ENCODE measurements at places on chromosomes 2 and 18. TPM values are rescaled to one million over a fixed set of nuclear protein-coding genes. Genes with fewer than 3 reads are reported as not detected.

DNA sequence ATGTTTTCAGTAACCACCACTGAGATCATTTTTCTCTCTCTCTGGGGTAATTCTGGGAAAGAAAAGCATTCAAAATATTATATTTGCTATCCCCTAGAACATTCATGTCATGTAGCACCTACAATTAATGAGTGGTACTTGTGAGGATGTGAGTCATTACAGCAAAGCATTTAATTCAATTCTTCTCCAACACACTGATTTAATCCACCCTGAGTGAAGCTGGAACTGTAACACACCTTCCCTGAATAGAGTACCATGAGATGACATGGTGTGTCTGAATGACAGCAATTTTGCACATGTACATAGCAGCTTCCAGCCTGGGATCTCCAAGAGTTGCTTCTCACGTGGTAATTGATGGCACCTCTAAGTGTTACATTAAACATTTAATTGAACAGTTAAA lies 207.1 kb upstream of the SLC14A2 start:
- no peaks in the 10 kb centered on the region for H3K4me1 ChIP-seq
- no peak overlapping the region for H3K4me3 ChIP-seq
- no peak for DNase-seq
- no peak overlapping the region for H3K27ac ChIP-seq
- no peaks in the 10 kb centered on the region for H3K36me3 ChIP-seq

DNA sequence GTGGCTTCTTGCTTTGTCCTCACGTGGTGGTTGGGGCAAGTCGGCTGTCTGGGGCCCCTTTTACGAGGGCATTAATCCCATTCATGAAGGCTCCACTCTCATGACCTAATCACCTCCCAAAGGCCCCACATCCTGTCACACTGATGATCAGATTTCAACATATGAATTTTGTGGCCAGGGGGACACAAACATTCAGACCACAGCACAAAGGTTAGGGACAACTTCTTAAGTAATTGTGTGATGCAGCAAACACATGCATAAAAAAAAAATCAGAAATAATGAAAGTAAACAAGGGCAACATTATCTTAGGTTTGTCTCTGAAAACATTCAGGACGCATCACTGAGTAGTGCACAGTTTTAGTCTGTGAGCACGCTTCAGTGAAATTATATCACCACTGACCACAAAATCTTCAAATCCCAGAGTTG lies 54.2 kb upstream of the FRZB start:
- DNase-seq = no peak
- H3K36me3 ChIP-seq = peaks cover 62% of the 10 kb centered on the region
- no peak overlapping the region for H3K27ac ChIP-seq

DNA sequence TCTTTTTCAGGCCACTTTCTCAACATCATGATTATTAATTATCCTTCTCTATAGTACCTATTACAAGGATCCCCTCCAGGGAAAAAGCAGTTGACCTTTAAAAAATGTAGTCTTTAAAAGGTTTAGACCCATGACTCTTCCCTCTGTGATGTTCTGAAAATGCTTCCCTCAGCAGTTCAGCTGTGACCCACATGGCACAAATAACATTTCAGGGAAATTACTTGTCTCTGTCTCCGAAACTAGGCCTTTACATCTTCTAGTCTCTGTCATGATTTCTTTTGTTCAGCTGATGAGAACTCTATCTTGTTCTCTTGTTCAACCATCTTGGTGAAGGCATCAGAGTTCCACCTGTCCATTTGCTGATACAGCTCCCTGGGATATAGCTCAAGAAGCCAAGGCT lies 28.3 kb downstream of the LGALSL start:
- no peaks in the 10 kb centered on the region for H3K36me3 ChIP-seq
- H3K4me3 ChIP-seq = no peak overlapping the region
- H3K4me1 ChIP-seq = peaks cover 20% of the 10 kb centered on the region
- peaks cover 3% of the 10 kb centered on the region for H3K27me3 ChIP-seq

ASAP2 gene
- total RNA-seq = 49.6 TPM

GPR155 gene
- total RNA-seq = 6.2 TPM
